Cardiac fibroblast (primary cell): ENCODE measurements at places on chromosomes 13 and 19.
A peak's percentile ranks its signal among the peaks of the same experiment; 100 is the strongest.

- DNase-seq, result no peak
Measured at GRCh38 chr13:98158172-98158899, 15.4 kb downstream of the FARP1 start.

DNA sequence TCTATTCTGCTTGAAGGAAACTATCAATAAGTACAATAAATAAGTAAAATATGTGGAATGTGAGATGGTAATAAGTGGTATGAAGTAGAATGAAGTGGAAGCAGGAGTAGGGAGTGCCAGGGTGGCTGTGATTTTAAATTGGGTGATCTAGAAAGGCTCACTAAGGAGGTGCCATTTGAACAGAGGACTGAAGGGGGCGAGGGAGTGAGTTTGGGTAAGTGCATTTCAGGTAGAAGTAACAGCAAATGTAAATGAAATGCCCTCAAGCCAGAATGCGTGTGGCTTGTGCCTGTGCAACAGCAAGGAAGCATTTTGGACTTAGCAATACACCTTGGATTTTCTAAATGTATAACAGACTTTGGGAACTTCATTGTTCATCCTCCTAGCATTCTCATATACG is 77.1 kb downstream of the CCNA1 start:
- no peak for DNase-seq

GRCh38 chr13:39892721-39893685 is 237.5 kb downstream of the COG6 start:
- peak; percentile 96 for DNase-seq

GRCh38 chr19:17755977-17756670 is 4.8 kb downstream of the FCHO1 start:
- DNase-seq, result peak; percentile 47

DNA sequence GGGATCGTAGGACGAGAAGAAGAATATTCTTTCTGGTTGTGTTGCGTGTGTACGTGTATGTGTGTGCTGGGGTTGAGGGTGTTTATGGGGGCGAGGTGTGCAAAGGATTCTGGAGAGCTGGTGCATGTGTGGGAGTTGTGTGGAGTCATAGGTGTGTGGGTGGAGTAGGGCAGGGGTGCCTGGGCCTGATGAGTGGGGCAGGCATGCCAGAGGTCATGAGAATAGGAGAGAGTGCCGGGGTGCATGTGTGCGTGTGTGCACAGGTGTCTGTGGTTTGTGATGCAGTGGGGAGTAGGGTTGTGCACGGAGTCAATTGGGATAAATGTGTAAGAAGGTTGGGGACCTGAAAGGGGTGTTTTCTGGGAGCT is 649 bp downstream of the TMEM91 start:
- DNase-seq, result no peak

DNA sequence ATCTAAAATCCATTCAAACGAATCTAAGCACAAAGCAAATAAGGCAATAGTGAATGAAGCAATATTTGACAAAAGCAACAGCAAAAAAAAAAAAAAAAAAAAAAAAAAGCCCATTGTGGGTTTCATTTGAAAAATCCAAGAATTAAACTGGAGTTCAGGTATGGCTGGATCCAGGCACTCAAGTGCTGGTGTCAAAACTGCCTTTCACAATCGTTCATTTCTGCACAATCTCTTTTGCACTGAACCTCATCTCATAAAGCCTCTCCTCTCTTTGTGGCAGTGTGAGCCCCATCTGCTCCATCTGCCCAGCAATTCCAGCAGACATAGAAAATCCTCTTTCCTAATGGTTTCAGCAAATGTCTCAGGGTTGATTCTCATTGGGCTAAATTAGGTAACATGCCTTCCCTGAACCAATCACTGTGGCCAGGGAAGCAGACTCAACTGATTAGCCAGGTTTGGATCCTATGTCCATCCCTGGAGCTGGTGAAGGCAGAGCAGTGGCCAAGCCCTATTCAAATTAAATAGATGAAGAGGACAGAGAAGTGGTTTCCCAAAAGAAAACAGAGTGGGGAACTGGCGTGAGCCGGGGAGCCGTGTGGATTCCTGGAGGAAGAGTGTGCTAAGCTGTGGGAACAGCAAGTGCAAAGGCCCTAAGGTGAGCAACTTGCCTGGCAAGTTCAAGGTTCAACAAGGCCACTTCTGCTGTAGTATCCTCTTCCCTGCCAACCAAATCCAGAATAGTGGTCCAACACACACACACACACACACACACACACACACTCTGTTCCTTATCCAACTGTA is 1.2 kb upstream of the HIF3A start:
- DNase-seq, result no peak

GRCh38 chr13:37811441-37811840 is 58.1 kb downstream of the TRPC4 start:
- peak; percentile 55 for DNase-seq

GRCh38 chr13:98571955-98572662 is 4.8 kb downstream of the STK24 start:
- DNase-seq, result peak; percentile 27

DNA sequence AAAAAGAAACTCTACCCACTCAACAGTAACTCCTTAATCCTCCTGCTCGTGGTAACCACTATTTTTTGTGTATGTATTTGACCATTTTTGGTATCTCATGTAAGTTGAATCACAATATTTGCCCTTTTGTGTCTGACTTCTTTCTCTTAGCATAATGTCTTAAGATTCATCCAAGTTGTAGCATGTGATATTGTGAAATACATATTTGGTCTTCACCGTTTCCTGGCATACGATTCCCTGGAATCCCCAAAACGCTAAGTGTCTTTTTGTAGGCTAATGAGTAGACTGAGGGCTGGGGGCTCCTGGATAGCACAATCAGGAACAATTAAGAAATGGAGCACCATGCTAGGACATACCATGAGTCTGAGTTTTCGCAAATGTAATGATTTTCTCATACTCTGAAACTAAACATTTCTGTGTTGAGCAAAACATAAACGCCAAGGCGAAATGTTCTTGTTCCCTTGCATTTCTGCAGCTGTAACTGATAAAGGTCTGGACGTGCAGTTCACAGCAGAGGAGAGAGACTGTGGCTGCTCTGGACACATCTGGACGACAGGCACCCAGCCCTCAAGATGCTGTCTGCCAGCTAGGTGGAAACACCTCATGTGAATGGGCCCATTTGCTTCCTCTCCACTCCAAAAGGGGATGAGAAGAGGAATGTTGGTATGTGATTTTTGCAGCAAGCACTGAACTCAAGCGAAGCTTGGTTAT is 38.4 kb downstream of the BRD4 start:
- DNase-seq, result peak; percentile 65

DNA sequence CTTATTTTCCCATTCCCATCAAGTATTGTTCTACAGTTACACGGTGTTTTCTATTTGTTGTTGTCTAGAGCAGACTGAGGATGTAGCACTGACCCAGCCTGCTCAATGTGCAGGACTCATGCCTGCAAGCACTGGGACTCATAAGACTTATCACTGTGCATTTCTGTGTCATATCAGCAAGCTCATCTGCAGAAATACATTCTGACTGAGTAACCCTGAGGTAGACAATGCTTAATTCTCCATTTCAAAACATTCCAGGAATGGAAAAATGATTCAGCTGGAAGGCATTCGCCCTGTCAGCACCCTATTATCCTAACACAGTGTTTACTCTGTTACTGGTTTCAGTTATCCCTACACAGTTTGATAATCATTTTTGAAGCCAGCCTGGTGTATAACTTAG is 2506.4 kb downstream of the PCDH9 start:
- peak; percentile 92 for DNase-seq

DNA sequence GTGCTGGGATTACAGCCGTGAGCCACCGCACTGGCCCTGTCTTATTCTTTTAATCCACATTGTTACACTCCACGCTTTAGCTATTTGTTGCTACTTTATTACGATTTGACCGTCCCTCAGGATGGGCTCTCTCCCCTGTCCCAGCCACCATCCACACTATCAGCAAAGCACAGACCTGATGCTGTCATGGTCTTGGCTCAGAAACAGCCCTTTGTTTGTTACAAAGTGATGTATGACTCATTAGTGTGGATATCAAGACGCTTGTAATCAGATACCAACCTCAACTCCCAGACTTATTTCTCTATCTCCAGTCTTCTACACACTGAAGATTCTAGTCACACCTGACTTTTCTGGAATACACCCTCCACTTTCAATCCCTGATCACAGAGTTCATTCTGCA is 84.6 kb upstream of the FREM2 start:
- DNase-seq, result no peak

- no peak for DNase-seq
Measured at GRCh38 chr19:52541608-52542007, 14.1 kb downstream of the ZNF808 start.

- peak; percentile 16 for DNase-seq
Measured at GRCh38 chr13:29162638-29163235, 342.6 kb downstream of the MTUS2 start.
